ENCODE measurements at places on chromosomes 2 and 18.

GRCh38 chr18:61079714-61080113 lies 253.5 kb upstream of the CDH20 start:
- no peak for DNase-seq

GRCh38 chr2:236875906-236876505 lies 209.7 kb upstream of the COPS8 start:
- no peak for DNase-seq

- no peak for DNase-seq
These were observed 85.4 kb upstream of the TMEM200C start for GRCh38 chr18:5980721-5981120.

GRCh38 chr18:21557607-21558253 lies 42.8 kb downstream of the ESCO1 start:
- DNase-seq = no peak

GRCh38 chr2:15561574-15562344 lies 625 bp upstream of the NBAS start:
- DNase-seq = peak; percentile 18

DNA sequence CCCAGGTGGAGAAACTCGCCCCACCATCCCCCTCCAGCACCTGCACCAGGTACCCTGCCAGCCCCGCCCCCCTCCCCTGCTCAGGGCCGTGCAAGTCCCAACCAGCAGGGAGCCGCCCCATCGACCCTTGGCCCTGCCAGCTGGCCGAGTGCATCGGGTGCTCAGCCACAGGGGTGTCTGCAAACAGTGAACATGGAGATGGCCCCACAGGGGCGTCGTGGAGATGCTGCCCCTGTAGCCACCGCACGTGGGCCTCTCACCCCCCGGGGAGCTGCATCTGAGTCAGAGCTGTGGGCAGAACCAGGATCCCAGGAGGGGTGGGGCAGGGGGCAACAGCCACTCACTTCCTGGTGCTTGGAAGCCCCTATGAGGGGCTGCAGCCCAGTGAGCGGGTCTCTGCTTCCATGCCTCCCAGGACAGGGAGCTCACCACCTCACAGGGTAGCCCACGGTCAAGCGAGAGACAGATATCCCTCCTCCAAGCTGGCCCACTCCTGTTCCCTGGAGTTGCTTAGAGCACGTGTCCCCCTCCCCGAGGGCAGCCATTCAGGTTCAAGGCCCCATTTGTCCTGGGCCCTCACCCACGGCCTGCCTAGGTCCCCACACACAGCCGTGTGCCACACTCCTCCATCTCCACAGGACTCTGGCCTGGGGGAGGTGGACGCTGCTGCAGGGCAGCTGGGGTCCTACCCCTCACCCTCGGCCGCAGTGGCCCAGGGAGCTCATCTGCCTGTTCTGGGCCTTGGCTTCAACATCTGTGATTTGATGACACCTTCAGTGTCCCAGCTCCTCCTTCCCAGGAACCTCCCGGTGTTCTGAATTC lies 1.1 kb upstream of the MAB21L4 start:
- no peak for DNase-seq

DNA sequence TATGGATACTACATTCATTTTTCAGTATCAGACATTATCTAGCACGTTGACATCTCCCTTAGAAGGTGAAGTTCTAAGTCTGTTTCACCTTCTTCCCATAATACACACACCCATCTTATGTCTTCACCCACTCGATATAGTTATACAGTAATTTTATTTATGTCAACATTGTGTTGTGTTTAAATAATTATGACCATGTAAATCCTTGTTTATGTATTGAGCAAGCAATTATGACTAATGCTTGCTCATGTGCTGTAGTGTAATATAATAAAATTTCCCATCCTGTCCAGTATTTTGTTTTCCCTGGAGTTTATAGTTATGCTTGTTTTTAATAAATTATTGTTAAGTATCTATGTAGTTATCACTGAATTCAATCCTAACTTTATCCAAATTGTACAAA lies 163.2 kb downstream of the MTX2 start:
- DNase-seq = no peak

- DNase-seq = no peak
These were observed 220.3 kb downstream of the KLHL29 start for GRCh38 chr2:23605236-23605635.

GRCh38 chr2:111208639-111209038 lies 87.9 kb downstream of the BCL2L11 start:
- no peak for DNase-seq

DNA sequence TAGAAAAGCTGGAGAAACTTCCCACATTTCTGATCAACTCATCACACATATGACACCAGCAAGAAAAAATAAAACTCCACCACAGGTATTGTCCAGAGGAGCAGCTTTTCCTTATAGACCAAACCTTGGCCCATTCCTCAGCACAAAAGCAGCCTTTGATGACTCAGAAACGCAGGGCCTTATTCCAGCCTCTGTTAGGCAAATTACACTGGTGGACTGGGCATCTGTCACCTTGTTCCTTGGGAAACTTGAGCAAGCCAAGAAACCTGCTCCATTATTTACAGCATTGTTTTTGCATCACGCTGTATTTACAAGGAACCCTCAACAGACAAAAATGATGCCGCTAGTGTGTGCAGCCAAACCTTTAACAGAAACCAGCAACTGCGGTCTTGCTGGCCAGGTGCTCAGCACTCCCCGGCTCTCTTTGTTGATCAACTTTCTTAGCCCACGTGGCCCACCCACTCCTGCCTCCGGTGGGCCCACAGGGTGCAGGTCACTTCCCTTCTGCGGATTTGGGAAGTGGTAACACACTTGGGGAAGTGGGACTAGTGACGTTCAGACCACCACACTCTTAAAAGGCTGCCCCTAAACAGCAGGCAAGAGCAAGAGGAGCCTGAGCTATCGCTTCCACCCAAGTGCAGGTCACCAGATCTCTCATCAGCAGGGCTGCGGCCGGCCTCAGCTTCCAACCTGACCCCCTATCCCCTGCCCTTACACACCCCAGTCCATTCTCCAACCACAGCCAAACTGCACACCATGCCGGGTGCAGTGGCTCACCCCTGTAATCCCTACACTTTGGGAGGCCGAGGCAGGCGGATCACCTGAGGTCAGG lies 1.5 kb downstream of the AP1S3 start:
- DNase-seq = peak; percentile 11

GRCh38 chr2:151918308-151918707 lies 90.1 kb upstream of the ARL5A start:
- no peak for DNase-seq

DNA sequence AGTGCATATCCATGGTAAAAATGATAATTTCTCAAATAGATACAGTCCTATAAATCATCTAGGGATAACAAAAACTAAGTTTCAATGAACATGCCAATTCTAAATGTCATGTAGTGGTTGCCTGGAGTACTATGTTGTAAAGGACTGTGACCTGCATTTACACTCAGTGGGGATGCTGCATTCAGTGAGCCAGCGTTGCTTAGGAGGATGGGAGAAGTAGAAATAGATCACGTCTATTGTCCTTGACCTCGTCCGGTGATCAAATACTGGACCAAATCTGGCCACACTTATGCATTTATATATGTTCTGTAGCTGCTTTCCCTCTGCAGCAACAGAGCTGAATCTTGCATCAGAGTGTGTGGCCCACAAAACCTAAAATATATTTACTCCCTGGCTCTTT lies 139.0 kb upstream of the ETAA1 start:
- no peak for DNase-seq

DNA sequence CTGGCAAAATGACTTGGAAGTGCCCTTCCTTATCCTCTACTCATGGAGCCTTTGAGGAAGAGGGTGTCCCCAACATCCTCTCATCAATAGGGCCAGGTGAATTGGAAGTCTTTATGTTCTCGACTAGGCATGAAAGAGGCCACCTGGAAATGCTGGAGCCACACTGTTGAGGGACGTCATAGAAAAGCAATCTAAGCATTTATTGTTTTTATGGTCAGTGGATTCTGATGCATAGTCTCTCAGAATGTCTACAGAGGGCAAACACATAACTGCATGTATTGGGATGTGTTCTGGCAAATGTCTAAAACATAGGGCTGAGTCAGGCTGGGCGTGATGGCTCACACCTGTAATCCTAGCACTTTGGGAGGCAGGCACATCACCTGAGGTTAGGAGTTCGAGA lies 246.6 kb upstream of the SP5 start:
- DNase-seq = no peak

GRCh38 chr2:187362151-187362550 lies 85.9 kb downstream of the CALCRL start:
- DNase-seq = no peak

DNA sequence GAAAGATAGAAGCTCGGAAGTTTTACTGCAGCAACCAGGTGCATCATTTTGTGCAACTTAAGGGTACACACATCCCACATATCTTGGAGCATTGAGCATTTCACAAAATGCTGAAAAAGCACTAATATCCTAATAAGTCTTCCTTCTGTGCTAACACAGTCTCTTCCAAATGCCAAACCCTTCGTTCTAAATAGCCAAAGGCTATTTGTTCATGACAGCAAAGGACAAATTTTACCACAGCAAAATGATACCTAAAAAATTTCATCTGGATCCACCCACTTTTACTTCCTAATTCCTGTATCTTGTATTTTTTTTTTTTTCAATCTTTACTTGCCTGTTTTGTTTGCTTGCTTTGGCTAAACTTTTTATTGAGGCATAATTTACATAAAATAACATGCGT lies 435.0 kb downstream of the RND3 start:
- no peak for DNase-seq

- no peak for DNase-seq
These were observed 13.6 kb downstream of the ANKRD29 start for GRCh38 chr18:23648940-23649607.

DNA sequence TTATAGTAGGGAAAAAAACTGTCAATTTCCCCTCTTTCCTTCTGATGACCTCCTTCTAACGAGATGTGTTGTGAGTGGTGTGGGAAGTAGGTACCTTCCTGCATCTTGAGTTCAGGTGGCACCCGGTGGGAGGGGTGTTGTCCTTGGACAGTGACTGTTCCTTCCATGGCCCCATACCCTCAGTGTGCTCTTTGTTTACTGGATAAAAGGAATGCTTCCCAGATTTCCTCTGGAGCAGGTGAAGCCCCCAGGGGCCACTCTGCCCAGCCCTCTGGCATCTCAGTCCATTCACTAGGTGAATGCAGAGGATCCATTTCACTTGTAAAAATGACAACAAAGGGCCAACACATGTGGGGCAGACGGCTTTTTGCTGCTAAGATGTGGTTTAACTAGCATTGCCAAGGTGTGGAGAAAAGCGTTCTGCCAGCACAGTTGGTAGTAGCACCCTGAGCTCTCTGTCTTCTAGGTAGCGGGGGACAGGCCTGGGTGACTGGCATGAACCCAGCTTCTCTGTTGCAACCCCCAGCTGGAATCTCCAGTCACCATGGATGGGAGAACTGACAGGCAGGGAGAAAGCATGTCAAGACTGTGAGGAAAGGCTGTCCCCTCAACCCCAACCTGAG lies 6.9 kb downstream of the GDF7 start:
- no peak for DNase-seq

- DNase-seq = no peak
These were observed 4.6 kb upstream of the LAMA3 start for GRCh38 chr18:23684515-23685197.

DNA sequence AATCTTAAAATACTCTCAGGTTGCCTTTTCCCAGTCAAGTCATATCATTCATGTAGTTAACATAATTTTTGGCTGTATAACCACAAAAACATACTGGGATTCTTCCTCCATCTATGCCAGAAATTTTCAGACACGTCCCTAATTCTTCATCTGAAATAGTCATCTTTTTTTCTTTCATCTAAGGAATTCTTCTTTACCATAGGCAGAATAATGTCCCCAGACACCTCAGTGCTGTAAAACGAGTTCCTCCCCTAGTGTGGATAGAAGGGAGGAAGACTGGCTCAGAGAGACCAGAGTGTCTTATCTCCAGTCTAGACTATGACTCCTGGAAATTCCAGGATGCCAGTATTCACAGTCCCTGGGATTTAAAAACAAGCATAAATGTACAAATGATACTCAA lies 127.8 kb downstream of the MREG start:
- no peak for DNase-seq

GRCh38 chr18:34493566-34494358 lies 216.3 kb upstream of the DTNA start:
- peak; percentile 26 for DNase-seq

GRCh38 chr2:219626540-219626939 lies 890 bp upstream of the SLC4A3 start:
- no peak for DNase-seq

DNA sequence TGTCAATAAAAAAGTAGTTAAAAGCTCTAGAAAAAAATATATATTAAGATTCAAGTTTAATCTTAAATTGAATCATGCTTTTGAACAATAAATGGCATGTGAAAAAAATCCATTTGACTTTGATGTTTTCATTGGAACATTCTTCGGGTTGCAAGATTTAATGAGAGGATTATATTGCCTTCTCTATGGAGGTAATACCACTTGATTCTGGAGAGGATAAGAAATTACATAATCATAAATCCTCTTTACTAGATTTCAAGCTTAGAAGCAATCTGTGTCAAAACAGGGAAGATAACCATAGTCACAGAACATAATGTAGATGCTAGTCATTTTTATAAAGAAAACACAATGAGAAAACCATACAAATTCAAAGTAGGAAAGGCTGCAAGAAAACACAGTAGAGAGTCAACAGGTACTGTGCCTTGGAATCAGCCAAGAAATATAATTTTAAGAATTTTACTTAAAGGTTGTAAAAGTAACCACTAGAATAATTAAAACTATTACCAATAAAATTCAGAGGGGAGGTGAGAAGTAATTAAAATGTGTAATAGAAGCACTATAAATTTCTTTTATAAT lies 18.7 kb upstream of the MAPRE2 start:
- DNase-seq = no peak

DNA sequence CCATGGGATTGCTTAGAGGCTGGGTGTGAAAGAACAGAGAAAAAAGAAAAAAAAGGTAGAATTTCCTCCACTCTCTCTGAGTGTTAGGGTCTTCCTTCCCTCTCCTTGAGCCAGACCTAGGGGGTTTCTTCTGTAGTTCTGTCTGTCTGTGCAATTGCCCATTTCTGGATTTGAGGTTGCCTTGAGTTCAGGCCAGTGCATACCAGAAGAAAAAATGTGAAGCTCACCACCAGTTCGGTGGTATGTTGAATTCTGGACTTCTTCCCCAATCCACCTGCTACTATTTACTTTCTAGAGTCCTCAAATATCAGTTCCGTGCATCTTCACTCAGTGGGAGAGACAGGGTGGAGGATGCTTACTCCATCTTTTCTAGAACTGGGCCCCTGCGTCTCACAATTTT lies 15.3 kb upstream of the SELENOI start:
- DNase-seq = no peak

- DNase-seq = peak; percentile 66
These were observed 86.5 kb upstream of the EPB41L3 start for GRCh38 chr18:5630057-5630899.

All from activated naive CD8-positive, alpha-beta T cell treated with anti-CD3 and anti-CD28 coated beads for 36 hours (primary cell).